HuH-7 (cell line): ENCODE measurements at places on chromosomes 2 and 18.

DNA sequence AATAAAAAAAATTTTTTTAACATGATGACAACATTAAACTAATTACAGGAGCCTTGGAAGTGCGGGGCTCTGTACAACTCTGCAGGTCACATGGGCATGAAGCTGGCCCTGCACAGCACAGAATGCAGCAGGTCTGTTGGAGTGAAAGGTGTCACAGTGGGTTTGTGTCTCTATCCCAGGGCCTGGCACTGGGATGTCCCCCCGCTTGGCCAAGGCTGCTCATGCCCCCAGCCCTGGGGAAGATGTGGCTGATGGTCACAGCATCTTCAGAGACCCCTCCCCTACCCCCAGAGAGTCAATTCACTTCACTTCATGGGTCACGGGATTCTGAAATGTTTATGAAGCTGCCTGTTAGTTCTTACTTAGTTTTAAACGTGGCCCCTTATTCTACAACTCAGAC is 95.9 kb upstream of the TAF1B start:
- no peak for DNase-seq

GRCh38 chr2:834233-834632 is 116.4 kb upstream of the SNTG2 start:
- no peak for DNase-seq

DNA sequence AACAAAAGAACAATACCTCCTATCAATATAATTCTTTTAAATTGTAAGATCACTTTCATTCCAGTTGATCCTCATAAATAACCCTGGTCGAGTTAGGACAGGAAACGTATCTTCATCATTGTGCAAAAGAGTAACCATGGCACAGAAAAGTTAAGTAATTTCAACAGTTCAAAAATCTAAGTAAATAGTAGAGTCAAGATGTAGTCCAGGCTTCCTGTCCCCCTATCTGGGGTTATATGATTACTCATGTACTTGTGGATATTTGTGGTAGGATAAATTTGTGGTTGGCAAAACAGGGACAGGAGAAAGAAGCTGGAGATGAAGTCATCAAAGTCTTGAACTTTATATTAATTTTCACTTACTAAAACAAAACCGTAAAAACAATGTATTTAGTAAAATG is 772.6 kb downstream of the TSN start:
- no peak for DNase-seq

DNA sequence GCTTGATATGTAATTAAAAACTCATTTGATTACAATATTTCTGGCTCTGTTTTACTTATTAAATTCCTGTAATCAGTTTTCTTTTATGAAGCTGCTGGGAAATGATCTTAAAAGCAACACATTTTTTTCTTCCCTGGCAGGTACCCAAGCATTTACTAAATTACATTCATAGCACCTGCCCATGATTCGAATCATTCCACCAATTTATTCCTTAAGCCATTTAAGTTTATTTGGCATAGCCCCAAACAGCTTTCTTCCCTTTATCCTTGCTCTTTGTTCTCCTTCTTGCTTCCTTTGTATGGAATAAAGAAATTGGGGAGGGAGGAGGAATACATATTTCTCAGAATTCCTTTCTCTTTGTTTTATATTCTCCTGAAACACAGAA is 241.3 kb downstream of the AGPS start:
- no peak for DNase-seq

DNA sequence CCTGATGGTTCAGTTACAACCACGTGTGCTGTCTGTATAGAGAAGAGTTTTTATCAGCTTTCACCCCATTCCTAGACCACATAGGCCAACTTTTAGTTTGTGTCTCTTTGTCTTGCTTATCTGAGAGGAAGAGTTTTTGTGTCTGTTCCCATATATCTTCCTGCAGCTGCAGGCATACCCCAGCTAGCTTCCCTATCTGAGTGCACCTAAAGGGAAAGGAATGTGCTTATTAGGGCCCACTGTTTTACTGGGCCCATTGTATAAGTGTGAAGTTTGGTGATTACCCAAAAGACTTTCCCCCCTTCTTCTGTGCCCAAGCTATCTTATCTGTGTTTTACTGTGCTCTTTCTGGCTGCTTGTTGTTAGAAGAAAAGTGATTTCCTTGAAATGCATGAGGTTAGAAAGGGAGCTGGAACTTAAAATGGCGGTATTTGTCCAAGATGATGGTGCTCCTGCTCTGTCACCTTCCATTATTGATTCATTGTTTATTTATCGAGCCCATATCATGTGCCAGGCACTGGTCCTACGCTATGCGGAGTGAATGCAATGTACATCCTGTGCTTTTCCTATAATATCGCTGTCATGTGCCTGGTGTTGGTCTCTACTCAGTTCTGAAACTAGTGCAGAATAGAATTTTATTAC is 57.2 kb downstream of the NYAP2 start:
- DNase-seq = no peak

DNA sequence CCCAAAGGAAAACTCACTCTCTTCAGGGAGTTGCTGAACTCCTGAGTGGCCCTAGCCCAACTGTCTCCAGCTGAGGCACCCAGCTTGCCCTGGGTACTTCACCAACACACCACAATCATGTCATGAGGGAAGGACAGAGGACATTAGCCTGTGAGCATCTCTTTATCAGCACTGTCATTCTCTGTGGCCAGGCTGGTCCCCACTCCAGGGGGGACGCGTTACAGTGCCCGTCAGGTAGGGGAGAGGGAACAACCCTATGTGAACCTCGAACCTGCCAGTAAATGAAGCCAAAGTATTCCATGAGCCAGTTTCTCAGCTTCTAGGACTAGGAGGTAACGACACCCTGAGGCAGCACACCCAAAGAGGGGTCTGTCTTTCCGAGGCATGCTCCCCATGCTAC is 94.9 kb upstream of the MGAT4A start:
- DNase-seq = no peak

GRCh38 chr2:163953390-163953907 is 217.6 kb upstream of the FIGN start:
- DNase-seq = no peak

- no peak for DNase-seq
Measured at GRCh38 chr2:121790276-121790956, 35.0 kb downstream of the TSN start.

GRCh38 chr2:203817147-203817546 is 50.4 kb upstream of the CTLA4 start:
- DNase-seq = no peak

DNA sequence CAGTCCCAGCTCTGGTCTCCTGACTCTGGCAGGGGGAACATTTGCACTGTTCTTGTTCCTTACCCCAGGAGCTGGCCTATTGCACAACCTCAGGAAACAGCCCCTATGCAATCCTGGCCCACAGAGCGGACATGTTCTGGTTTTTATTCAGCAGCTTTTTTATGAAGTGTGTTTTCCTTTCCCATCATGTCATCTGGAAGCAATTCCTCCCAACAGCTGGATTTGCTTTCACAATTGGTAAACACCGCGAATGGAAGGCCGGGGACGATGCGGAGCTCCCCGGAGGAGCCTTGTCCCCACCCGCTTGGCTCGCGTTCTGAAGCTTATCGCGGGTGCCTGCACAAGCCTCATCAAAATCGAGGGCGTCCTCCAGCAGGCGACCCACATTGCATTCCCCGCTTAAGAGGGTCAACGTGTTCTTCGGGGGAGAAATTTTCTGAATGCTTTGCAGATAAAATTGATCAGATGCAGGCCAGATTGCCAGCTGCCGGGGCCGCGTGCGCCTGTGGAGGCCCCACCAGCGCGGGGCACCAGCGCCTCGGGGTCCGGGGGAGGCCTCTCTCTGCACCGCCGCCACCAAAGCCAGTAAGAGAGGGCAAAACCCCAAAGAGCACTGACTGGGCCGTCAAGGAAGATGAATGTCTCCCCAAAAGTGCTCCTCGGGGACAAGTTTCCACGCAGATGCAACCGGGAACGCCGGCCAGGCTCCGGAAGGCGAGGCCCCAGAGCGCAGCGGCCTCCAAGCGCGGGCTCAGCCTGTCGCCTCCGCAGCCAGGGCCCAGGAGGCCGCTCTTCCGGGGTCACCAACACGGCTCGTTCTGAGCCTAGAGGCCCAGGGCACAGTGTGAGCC is 60.3 kb upstream of the SP3 start:
- DNase-seq = peak; percentile 64

DNA sequence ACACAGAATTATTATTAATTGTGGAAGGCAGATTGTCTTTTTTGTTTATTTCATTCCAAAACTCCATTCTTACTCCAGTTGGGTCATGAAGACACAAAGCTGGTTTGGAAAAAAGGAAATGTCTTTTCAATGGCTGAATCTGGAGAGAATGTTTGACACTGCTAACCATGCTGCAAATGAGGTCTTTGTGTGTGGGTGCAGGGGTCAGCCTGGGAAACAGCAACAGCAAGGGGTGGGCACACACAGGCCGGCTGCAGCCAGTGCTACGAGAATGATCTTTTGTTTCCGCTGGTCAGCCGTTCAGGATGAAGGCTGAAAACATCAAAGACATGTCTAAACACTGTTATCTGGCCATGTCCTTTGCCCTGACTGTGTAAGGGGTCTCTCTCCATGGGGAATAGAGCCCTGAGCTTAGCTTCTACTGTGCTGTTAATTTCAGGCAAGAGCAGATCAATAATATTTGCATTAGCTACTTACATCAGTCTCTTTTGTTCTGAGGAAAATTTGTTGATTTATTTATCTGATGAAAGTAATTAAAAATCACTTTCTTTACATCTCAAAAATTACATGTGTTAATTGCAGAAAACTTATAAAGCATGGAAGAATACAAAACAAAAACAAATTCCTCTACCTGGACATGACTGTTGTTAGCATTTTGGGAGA is 33.3 kb upstream of the E2F6 start:
- DNase-seq = peak; percentile 55

DNA sequence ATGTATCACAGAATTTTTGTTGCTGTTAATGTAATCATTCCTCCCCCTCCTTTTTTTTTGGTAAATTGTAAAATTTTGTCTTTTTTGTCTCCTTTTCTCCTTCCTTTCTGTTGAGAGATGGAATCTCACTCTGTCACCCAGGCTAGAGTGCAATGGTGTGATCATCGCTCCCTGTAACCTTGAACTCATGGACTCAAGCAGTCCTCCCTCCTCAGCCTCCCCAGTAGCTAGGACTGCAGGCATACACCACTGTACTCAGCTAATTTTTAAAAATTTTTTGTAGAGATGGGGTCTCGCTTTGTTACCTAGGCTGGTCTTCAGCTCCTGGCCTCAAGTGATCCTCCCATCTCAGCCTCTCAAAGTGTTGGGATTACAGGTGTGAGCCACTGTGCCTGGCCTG is 5.3 kb downstream of the EIF5B start:
- DNase-seq = no peak

GRCh38 chr2:165682546-165682945 is 111.5 kb downstream of the GALNT3 start:
- no peak for DNase-seq

DNA sequence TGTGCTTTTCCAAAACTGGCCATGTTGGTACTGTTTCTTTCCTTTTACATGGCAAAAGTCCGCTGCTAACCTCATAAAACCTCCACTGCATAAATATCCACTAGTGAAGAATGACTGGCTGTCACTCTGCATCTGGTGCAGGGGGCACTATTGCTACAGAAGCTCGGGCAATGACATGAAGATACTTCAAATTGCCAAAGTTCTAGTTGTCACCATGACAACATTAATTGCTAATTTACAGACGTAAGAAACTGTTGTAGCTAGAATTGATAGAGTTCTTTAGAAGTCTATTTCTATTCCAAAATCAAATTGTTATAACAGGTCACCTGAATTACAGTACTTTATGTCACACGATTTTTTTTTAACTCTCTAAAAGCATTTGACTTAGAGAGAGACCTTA is 845 bp downstream of the CFAP210 start:
- peak; percentile 42 for DNase-seq
